ENCODE measurements at places on chromosomes 12 and 14.

DNA sequence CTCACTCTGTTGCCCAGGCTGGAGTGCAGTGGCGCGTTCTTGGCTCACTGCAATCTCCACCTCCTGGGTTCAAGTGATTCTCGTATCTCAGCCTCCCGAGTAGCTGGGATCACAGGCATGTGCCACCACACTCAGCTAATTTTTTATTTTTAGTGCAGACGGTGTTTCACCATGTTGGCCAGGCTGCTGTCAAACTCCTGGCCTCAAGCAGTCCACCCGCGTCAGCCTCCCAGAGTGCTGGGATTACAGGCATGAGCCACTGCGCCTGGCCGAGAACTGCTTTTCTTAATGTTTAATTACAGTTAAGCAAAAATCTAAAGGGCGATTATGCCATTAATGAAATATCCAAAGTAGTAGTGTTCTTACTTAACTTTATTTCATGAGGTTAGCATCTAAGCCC, 13.6 kb downstream of the YARS2 start:
- no peak for DNase-seq

GRCh38 chr14:33271216-33271615, 332.5 kb downstream of the NPAS3 start:
- DNase-seq: no peak

GRCh38 chr14:21454843-21455544, 929 bp downstream of the CHD8 start:
- DNase-seq: no peak

DNA sequence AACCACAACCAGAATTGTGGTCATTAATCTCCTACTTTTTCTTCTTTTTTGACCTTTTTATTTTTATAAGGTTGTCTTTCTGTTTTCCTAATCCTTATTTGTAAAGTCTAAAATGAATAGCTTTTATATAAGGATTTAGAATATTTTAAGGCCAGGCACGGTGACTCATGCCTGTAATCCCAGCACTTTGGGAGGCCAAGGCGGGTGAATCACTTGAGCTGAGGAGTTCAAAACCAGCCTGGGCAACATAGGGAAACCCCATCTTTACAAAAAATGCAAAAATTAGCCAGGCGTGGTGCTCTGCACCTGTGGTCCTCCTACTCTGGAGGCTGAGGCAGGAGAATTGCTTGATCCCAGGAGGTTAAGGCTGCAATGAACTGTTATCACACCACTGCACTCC, 55.1 kb downstream of the IFT81 start:
- no peak for DNase-seq

GRCh38 chr12:94763462-94763861, 113.1 kb upstream of the TMCC3 start:
- DNase-seq: no peak

GRCh38 chr14:87732562-87732961, 260.4 kb downstream of the GALC start:
- no peak for DNase-seq

- no peak for DNase-seq
Observed at GRCh38 chr14:104395941-104396681, 183.5 kb upstream of the C14orf180 start.

DNA sequence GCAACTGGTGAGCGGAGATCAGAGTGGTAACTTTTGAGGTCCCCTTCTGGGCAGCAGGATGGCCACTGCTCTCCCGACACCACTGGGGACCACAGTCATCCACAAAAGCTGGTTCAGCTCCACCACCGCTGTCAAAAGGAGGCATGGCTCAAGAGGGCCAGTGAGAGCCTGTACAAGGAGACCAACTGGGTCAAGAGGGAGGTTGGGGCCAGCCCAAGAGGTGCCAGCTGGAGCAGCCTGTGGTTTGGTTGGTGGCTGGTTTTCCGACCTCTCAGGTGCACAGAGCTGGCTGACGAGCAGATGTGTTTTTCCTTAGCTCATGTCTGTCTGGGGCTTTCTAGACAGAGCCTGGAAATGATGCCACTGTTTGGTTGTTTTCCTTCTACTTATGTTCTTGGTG, 60.1 kb downstream of the ERH start:
- no peak for DNase-seq

DNA sequence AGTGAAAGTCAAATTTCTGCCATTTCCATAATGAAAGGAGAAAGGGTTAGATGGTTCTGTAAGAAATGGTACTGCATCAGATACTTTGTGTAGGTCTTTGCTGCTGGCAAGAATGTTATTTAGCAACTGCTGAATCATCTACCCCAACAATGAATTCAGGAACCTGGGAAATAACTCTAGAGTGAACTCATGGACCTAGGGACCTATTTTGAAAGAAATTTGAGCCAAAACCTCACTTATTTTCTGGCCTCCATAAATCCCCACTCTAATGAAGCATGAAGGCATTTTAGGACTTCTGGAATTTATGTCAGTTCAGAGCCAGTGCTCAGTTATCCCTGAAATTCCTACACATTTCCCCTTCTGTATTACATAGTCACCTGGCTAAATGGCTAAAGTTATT, 50.9 kb upstream of the CPNE8 start:
- DNase-seq: no peak

DNA sequence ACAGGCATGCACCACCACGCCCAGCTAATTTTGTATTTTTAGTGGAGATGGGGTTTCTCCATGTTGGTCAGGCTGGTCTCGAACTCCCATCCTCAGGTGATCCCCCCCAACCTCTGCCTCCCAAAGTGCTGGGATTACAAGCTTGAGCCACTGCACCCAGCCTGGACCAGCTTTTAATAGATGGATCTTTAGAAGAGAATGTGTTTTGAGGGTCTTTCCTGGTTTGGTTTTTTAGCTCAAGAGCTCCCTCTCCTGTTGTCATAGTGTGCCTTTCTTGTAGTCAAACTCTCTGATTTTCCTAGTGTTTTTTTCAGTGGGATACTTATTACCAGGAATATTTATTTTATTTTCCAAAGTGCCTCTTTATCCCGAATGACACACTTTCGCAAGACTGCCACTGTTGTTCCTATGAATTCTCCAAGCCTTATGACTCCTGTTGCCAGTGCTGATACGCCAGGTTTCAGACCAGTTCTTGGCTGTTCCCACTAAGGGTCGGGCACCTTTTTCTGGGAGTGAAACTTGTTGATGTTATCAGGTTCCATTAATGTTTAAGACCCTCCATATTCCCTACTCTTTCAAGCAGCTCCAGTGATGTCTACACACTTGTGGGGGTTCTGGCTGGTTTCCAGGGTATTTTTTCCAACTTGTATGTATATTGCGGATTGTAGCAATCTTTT, 31.5 kb upstream of the LIMA1 start:
- DNase-seq: no peak

DNA sequence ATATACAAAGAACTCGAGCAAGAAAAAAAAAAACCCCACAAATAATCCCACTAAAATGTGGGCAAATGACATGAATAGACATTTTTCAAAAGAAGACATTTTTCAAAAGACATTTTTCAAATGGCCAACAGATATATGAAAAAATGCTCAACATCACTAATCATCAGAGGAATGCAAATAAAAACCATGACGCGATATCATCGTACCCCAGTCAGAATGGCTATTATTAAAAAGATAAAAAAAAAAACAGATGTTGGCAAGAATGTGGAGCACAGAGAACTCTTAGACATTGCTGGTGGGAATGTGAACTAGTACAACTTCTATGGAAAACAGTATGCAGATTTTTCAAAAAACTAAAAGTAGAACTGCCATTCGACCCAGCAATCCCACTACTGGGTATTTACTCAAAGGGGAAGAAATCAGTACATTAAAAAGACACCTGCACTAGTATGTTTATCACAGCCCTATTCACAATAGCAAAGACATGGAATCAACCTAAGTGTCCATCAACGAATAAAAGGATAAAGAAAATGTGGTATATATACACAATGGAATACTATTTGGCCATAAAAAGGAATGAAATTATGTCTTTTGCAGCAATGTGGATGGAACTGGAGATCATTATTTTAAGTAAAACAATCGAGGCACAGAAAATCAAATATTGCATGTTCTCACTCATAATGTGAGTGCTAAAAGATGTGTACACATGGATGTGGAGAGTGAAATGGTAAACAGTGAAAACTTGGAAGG, 16.3 kb downstream of the ZBTB39 start:
- DNase-seq: no peak

DNA sequence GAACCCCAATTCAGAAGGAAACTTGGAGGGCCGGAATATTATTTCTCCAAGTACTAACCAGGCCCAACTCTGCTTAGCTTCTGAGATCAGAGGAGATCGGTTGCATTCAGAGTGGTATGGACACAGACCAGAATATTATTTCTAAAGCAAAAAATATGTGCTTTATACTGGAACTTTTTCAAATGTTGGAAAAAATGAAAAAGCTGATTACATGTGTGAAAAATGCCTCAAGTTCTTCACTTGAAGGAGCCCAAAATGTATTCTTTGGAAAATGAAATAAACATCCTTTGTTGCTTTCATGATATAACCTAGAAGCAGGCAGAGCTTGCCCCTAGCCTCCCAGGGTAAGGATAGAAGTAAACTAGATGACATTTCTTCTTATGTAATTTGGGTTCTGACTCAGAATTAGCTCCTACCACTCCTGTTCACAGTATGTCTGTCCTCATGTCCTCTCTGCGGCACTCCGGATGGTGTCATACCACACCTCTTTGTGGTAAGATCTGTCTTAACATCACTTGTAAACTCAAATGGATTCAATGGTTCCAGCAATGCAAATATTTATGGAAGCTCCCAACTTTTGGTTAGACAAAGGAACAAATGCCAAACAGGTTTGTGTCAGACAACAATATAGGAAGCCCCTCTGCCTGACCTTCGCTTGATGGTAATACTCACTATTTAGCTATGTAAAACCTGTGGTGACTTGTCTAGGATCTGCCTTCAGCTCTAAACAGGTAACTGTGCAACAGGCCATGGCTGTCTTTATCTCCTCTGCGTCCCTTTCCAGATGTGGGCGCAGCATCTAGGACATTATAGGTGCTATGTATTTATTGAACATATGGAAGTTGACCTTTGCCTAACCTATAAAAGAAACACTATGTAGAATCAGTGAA, 178.5 kb downstream of the SSPN start:
- no peak for DNase-seq

GRCh38 chr14:77258566-77258965, 12.4 kb downstream of the NGB start:
- no peak for DNase-seq

- no peak for DNase-seq
Observed at GRCh38 chr12:114430306-114430705, 24.4 kb upstream of the TBX5 start.

GRCh38 chr12:12432364-12432763, 75.5 kb downstream of the BORCS5 start:
- DNase-seq: no peak

DNA sequence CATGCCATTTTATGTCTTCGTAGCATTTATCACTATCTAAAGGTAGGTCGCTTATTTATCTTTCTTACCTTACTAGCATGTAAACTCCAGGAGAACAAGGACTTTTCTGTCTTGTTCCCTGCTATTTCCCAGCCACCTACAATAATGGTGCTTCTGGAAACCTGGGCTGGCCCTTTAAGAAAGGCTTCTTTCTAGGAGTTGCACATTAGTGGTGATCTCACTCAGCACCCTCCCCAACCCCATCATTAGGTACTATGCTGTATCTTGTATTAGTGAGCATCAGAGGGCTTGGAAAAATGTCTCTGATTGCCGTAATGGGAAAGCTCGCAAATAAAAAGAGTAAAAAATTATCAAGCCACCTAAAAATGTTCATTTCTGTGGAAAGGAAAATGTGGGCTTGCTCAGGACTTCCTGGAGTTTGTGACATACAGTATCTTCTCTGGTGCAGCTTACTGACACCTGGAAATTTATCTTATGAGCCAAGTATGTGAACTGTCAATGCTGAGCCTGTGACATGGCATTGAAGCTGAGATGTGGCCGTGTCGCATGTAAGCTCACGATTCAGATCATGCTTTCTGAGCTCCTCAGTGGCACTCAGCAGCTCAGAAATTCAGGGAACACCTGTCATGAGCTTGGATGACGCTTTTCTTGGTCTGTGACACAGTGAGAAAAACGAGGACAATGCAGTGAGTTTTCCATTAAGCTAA, 12.4 kb downstream of the CCDC92 start:
- no peak for DNase-seq

DNA sequence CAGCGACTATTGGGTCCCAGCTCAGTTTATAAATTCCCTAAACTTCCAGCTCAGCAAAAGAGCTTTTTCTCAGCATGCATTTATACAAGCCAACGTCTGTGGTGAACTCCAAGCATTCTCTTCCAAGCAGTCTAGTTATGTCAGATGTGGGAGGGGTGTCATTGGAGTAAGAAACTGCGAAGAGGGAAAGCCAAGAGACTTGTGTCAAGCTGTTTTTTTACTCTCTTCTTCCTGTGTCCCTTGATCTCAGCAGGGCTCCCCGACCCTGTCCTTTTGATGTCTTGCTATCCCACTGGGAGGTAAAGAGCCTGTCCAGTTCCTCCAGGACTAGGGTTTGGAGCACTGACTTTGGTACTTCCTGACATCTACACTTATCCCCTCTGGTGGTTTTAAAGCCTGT, 69.0 kb downstream of the PPM1H start:
- DNase-seq: no peak

DNA sequence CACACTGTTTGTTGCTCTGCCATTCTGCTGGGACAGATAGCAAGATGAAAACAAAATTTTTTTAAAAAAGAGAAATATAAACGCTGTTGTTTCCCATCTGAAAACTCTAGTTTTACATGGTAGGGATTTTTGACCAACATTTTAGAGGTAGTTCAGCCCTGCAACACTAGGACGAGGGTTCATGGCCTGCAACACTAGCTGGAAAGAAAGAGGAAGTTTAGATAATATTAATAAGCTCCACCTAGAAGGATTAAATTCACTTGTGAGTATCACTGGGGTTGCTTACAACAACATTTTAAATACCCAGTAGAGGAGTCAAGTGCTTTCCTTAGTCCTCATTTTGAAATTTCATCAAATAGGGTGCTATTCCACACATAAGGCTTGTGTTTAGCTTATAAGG, 68.2 kb downstream of the SRGAP1 start:
- DNase-seq: no peak

DNA sequence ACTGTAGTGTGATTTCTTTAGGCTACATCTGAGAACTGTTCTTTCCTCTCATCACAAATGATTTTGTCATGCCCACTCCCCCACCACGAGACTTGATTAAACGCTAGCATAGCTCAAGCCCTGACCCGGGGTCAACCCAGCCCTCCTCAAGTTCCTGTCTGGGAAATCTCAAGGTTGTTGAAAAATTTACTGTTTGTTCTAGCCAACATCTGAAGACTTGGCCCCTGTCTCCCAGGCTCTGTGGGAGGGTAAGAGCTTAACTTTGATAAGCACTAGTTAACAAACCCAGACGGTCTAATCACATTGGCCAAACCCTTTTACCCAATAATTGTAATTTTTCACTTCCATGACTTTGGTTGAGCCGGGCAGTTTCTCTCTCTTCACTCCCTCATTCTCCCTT, 86.2 kb upstream of the AMIGO2 start:
- DNase-seq: no peak

GRCh38 chr14:97381309-97381708, 584.1 kb downstream of the VRK1 start:
- DNase-seq: no peak

DNA sequence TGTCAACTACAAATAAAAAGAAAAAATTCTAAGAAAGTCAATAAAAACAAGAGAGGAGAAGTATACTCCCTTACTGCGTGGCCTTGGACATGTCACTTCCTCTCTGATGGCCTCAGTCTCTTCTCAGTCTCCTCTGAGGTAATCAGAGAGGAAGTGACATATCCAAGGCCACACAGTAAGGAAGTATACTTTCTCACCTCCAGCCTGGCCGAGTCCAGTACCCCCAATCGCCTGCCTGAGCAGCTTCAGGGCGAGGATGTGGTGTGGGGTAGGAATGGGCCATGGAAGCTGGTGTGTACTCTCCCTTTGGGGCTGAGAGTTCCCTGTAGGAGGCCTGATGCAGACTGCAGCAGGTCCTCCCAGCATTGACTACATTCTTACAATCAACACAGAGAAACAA, 15.8 kb downstream of the VDR start:
- DNase-seq: no peak

Measured in occipital lobe (tissue), 3 donors.